Dermis blood vessel endothelial cell (primary cell): ENCODE measurements at places on chromosomes 5 and 9. TPM values are rescaled to one million over a fixed set of nuclear protein-coding genes. Genes with fewer than 3 reads are reported as not detected.

CAMK4 gene
- under 0.01 and 0.28 TPM in 2 replicates for total RNA-seq

FKTN gene
- 17.7 and 19.5 TPM in 2 replicates for total RNA-seq

SERF1B gene
- 22.8 and 29.3 TPM in 2 replicates for total RNA-seq

DND1 gene
- 0.14 and 0.68 TPM in 2 replicates for total RNA-seq
